Stimulated activated CD8-positive, alpha-beta memory T cell treated with anti-CD3 and anti-CD28 coated beads, Interleukin-4, amount 100 ng/mL, for 1 hour (primary cell): ENCODE measurements at places on chromosomes 13 and 19.

DNA sequence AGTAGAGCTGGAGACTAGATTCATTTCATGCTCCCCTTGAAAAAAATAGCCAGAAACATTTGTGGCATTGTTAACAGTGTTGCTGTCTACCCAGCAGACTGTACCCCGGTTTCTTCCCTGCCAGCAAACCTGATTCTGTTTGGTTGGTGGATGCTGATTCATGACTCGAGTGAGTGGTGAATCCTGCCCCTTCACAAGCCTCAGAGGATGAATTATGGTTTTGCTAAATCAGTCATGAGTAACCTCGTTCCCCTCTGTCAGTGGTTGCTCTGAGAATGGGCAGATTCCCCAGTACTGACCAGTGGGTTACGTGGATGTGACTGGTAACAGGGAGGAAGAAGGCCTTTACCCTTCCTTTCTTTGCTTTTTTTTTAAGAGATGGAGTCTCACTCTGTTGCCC, 10.1 kb downstream of the NLRP12 start:
- DNase-seq = no peak

DNA sequence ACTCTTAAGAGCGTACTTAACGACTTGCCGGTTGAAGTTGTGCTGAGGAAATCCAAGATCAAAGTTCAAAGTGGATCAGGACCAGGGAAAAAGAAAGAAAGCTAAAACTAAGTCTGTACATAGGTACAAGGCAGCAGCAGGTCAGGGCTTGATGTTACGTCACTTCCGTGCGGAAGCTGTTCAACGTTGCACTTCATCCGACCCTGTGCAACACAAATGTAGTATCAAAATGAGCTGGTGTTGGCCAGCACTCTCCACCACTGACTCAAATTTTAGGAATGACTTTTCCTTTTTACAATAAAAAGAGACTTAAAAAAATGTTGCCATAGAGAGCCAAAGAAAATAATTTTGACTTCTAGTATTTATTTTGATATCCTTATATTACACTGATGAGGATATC, 1315.4 kb downstream of the EFNB2 start:
- no peak for DNase-seq

DNA sequence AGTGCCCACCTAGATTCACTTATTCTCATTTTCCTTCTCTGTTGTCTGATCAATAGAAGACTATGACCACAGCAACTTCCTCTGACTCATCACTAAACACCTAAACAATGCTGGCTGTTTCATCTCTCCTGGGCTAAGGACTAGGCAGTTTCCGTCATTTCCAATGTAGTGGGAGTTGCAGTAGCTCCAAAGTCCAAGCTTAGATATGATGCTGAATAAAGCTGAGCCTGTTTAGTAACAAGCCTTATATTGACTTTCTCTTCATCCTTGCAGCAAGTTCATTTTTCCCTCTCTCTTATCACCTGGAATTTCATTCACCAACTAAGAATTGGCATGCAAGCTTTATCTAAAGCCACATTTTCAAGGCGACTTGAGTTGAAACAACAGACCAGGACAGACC, 53.5 kb upstream of the PCDH9 start:
- DNase-seq = no peak

DNA sequence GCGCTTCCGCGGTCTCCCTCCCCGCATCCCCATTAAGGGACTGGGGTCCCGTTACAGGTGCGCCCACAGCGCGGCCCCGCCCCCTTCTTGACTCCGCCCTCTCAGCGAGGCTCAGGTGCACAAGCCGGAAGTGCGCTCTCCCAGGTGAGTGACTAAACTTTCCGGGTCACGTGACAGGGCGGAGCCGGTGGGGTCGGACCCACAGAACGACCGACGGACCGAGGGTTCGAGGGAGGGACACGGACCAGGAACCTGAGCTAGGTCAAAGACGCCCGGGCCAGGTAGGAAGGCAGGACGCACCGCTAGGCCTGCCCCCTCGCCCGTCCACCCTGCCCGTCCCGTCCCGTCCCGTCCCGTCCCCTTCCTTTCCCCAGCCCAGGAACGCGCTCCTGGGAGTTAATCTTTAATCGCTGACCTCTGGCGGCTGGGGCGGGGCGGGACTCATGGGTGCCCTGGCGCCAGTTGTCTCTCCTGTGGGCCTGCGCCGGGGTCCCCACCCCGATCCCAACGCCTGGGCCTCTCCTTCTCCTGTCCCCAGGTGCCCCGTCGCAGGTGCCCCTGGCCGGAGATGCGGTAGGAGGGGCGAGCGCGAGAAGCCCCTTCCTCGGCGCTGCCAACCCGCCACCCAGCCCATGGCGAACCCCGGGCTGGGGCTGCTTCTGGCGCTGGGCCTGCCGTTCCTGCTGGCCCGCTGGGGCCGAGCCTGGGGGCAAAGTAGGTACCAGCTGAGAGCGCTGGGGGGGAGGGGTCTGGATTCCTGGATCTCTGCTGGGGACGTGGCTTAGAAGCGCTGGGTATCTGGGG, at the start of gene CRB3:
TSS of gene CRB3 (plus strand) at position 202 of the 804 bp plus-strand sequence. CDS start at position 633, 431 bp downstream.
- no peak for DNase-seq
